NCI-H1048 (cell line): ENCODE measurements at places on chromosomes 12 and 14.

DNA sequence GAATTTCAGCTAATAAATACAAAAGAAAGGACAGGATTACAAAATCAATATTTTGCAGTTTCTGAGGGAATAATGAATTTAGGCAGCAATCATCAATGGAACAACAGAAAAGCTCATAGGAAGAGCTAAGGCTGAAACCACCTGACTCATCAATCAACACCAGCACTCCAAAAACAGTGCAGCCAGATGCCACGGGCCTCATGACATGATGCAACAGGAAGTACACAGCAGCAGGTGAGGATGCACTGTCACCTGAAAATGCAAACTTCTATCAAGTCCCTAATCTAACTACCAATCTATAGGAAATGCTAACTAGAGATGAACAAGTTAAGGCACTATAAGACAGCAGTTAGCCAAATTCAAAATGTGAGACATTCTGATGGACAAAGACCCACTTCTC lies 21.7 kb downstream of the GNS start:
- no peak for DNase-seq

DNA sequence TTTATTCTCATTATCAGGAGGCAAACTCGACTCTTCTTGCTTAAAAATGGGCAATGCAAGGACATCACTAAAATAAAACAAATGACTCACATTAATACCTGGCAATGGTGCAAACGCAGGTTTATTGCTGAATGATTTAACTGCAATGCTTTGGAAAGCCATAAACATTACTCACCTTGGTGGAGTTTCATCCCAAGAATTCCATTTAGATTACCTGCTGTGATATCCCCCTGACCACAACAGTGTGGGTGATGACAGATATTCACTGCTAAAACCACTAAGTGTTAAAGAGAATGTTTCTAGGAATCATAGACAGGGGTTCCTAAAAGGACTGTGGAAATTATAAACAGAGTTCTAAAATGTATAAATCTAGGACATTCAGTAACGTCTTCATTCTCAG lies 35.3 kb upstream of the CSRNP2 start:
- no peak for DNase-seq

GRCh38 chr12:98803468-98804209 lies 158.5 kb downstream of the APAF1 start:
- no peak for DNase-seq

- no peak for DNase-seq
These were observed 150.6 kb downstream of the NTF3 start for GRCh38 chr12:5582541-5582940.

DNA sequence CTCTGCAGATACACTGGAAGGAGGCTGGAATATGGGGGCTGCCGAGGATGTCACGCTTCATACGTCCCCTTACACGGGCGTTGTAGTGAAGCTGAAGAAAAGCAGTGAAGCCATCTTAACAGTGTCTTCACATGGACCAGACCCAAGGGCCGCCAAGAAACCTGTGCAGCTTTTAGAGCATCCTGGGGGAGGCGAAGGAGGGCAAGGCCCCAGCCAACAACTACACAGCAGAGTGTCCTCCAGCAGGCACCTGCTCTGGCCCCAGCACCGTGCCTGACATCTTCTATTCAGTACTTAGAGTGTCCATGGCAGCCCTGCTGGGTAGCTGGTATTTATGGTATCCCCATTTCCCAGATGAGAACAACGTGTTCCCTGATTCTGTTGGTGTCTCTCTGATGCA lies 48.9 kb upstream of the RIN3 start:
- no peak for DNase-seq

- no peak for DNase-seq
These were observed 2.9 kb upstream of the RAB35 start for GRCh38 chr12:120119271-120119973.

DNA sequence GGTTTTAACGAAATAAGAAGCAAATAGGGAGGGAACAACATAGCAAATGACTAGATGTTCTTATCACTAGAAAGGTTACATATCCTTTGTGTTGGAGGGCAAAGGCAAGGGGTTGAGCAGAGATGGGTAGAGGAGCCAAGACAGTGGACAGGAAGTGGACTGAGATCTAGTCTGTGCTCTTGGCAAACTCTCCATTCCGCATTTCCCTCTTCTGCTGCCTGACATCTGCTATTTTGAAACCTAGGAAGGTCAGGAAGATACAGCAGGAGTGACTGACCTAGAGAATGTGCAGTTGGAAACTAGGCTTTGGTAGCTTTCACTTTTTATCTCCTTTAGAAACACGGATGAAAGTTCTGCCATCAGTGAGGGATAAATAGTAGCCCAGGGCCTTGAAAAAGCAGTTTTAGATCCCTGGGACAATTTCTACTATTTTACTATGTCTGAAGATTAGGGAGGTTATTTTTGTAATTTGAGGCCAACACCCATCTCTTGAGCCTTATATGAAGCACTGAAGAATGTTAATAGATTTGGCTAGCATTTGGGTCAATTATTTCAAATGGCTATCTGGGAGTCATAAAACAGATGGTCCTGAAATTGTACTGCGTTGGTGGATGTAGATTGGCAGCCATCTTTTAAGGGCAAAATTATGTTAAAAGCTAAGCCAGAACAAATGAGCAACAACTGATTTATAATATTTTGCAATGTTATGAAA lies 410.3 kb downstream of the PCNX1 start:
- no peak for DNase-seq
